ENCODE measurements at places on chromosomes 16 and 17.

GRCh38 chr17:7916808-7917207 is 719 bp upstream of the RNF227 start:
- ATAC-seq, result no peak

DNA sequence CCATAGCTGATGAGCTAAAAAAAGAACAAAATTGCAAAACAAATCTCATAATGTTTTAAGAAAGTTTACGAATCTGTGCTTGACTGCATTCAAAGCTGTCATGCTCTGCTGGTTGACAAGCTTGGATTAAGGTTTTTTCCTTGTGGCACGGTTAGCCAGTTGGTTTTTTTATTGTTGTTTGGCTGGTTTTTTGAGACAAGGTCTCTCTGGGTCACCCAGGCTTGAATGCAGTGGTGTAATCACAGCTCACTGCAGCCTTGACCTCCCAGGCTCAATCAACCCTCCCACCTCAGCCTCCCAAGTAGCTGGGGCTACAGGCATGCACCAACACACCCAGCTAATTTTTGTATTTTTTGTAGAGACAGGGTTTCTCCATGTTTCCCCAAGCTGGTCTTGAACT is 45.7 kb downstream of the PHKB start:
- no peak for ATAC-seq

GRCh38 chr16:69481901-69482341 is 57.5 kb downstream of the CYB5B start:
- no peak for ATAC-seq

DNA sequence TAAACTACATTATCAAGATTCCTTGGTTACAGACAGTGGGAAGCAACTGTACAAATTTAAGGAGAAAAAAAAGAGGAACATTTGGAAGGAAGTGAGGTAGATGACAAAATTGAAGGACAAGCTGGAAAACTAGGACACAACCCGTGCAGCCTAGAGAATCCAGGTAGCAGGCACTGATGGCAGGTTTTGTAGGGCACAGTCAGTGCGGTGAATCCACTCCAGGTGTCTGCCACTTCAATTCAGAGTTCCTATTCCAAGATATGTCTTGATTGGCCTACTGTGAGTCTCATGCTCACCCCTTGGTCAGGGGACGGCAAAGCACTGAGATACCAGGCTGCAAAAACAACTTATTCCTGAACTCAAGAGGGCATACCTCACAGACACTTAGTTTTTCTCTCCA is 37.8 kb downstream of the TNRC6C start:
- ATAC-seq, result no peak

All from activated T-helper 17 cell treated with anti-CD3 and anti-CD28 coated beads, Interleukin-2, amount 50 U/mL, for 72 hours (primary cell).